ENCODE measurements at places on chromosomes 5 and 9.

DNA sequence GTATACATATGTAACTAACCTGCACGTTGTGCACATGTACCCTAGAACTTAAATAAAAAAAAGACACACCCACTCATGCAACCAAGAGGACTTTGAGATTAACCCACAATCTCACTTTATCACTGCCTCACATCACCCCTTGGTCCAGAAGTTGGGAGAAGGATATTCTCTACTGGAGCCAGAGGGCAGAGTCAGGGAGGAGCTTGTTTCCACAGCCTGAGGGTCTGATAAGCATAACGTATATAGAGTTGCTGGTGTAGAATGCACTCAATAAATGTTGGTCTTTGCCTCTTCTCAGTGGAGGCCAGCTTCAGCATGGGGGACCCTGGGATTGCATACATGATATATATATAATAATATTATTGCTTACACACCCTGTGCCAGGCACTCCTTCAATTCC lies 10.1 kb downstream of the KCNV2 start:
- DNase-seq = no peak
- no peak overlapping the region for H3K4me3 ChIP-seq
- H3K36me3 ChIP-seq = no peaks in the 10 kb centered on the region
- H3K27me3 ChIP-seq = no peaks in the 10 kb centered on the region

DNA sequence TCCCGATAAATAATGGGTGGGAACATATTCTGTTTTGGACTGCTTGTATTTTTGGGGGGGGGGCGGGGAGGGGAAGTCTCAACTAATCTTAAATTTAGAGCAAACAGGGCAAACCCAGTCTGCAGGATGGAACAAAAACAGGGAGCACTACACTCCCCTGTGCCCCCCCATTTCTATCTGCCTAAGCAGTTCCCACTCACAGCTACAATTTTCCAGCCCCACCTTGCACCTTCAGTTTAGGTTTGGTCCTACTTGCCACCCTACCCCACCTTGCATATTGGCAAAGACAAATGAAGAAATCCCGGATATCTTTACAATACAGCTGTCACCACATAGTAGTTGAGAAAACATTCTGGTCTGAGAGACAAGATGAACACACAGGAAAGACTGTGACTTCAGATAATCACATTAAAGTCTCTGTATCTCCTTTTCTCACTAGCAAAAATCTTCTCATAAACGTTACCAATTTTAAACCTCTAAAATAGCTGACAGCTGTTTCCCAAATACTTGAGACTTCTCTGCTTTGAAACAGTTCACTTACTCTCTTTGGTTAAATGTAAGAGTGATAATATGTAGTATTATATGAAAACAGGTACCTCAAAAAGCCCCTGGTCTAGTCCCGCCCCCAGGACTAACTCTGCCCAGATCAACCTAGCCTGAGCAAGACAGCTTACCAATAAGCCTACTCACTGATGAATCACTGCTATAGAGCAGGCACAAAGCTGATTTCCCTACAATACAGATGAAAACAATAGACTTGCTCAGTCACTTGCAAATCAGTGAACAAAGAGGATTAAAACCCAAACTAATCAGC lies 5.2 kb upstream of the RAPGEF6 start:
- peaks cover 14% of the 10 kb centered on the region for H3K36me3 ChIP-seq
- no peaks in the 10 kb centered on the region for H3K4me1 ChIP-seq
- H3K27ac ChIP-seq = no peak overlapping the region

DNA sequence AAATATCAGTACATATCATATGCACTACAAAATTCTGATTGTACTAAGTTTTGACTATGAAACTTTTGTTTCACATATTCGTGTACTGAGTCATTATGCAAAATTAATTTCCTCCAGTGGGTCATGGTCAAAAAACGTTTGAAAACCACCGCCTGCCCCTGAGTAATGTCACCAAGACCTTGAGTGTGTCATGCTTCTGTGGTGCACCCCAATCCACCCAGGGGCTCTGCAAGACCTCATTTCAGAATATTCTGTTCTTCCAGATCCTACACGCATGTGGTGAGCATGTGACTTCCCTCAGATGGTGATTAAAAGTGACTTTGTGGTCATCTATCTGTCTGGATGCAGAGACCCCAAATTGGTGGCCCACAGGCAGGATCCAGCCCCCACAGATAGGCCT lies 31.0 kb downstream of the ABLIM3 start:
- DNase-seq = no peak
- H3K4me3 ChIP-seq = no peak overlapping the region
- H3K36me3 ChIP-seq = no peaks in the 10 kb centered on the region
- no peaks in the 10 kb centered on the region for H3K27me3 ChIP-seq

- H3K27me3 ChIP-seq = no peaks in the 10 kb centered on the region
- H3K27ac ChIP-seq = no peak overlapping the region
- DNase-seq = no peak
- H3K36me3 ChIP-seq = no peaks in the 10 kb centered on the region
- H3K4me3 ChIP-seq = no peak overlapping the region
- no peaks in the 10 kb centered on the region for H3K4me1 ChIP-seq
Measured at GRCh38 chr5:136805466-136805865, 440.1 kb upstream of the TRPC7 start.

GRCh38 chr5:121982893-121983285 lies 21.1 kb downstream of the SRFBP1 start:
- H3K36me3 ChIP-seq = no peaks in the 10 kb centered on the region
- H3K4me1 ChIP-seq = no peaks in the 10 kb centered on the region
- no peak overlapping the region for H3K27ac ChIP-seq

GRCh38 chr5:26763215-26763614 lies 275.2 kb downstream of the CDH9 start:
- H3K27ac ChIP-seq = no peak overlapping the region
- no peaks in the 10 kb centered on the region for H3K36me3 ChIP-seq
- DNase-seq = no peak
- H3K4me3 ChIP-seq = no peak overlapping the region

- H3K27me3 ChIP-seq = no peaks in the 10 kb centered on the region
- H3K27ac ChIP-seq = no peak overlapping the region
- no peaks in the 10 kb centered on the region for H3K36me3 ChIP-seq
- no peaks in the 10 kb centered on the region for H3K4me1 ChIP-seq
- DNase-seq = no peak
- no peak overlapping the region for H3K4me3 ChIP-seq
Measured at GRCh38 chr5:35365758-35366157, 135.5 kb upstream of the PRLR start.

GRCh38 chr9:75812141-75812540 lies 78.3 kb upstream of the PCSK5 start:
- H3K27ac ChIP-seq = no peak overlapping the region
- H3K27me3 ChIP-seq = no peaks in the 10 kb centered on the region
- no peaks in the 10 kb centered on the region for H3K4me1 ChIP-seq
- no peak for DNase-seq
- H3K4me3 ChIP-seq = no peak overlapping the region

- H3K36me3 ChIP-seq = no peaks in the 10 kb centered on the region
- no peaks in the 10 kb centered on the region for H3K27me3 ChIP-seq
- H3K4me1 ChIP-seq = peaks cover 11% of the 10 kb centered on the region
- no peak for DNase-seq
- H3K27ac ChIP-seq = peak overlapping the region; percentile 91
Measured at GRCh38 chr9:13570068-13570974, 290.8 kb upstream of the MPDZ start.

DNA sequence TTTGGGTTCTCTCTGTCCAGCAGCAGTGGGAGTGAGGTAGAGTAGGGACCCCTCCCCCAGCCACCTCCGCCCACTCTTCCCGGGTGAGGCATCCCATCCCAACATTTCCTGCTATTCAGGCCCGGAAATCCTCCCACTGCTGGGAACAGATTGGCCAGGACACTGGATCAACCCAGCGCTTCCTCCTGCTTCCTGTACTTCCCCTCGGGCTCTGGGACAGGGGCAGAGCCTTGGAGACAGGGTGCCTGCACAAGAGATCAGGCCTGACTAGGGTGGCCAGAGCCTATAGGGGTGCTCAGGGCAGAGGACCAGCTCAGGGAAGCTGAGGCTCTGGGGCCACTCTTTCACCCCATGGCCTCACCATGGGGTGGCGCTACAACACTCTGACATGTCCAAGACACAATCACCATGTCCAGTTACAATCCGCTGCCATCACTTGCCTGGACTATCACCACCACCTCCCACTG lies 14.5 kb downstream of the SH2D3C start:
- H3K27ac ChIP-seq = peak overlapping the region; percentile 63
- H3K36me3 ChIP-seq = no peaks in the 10 kb centered on the region
- H3K4me1 ChIP-seq = no peaks in the 10 kb centered on the region
- H3K4me3 ChIP-seq = no peak overlapping the region

- no peak for DNase-seq
- H3K4me1 ChIP-seq = no peaks in the 10 kb centered on the region
- H3K27ac ChIP-seq = no peak overlapping the region
- no peaks in the 10 kb centered on the region for H3K36me3 ChIP-seq
Measured at GRCh38 chr9:70534061-70534460, 119.6 kb upstream of the KLF9 start.
